ENCODE measurements at places on chromosomes 1 and 21.

DNA sequence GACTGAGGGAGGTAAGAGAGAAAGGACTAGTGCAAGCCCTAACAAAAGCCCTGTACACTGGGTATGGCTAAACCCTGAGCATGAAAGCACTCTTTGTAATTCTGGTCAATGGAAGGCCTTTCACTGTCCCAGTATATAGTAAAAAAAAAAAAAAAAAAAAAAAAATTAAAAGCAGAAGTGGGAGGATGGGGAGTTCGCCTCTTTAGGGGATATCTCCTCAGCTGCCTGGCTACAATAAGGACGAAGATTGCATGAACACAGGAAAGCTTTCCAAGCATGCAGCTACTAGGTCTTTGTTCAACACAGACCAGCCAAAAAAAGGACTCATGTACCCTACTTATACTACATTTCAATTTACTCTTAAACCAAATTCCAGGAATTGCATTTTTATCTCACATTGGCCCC lies 59.1 kb downstream of the EIF4G3 start:
- DNase-seq = peak; percentile 46

- DNase-seq = no peak
These were observed 49.4 kb downstream of the DYRK1A start for GRCh38 chr21:37415939-37416338.

- DNase-seq = no peak
These were observed 22.9 kb downstream of the SPEN start for GRCh38 chr1:15870421-15870820.

GRCh38 chr1:26434161-26434752 lies 2.1 kb downstream of the DHDDS start:
- no peak for DNase-seq

- no peak for DNase-seq
These were observed 53.0 kb downstream of the SLC37A1 start for GRCh38 chr21:42566524-42567213.

GRCh38 chr1:228809621-228810394 lies 74.5 kb downstream of the RHOU start:
- DNase-seq = no peak

- no peak for DNase-seq
These were observed 1.6 kb upstream of the CDC14A start for GRCh38 chr1:100350787-100351094.

DNA sequence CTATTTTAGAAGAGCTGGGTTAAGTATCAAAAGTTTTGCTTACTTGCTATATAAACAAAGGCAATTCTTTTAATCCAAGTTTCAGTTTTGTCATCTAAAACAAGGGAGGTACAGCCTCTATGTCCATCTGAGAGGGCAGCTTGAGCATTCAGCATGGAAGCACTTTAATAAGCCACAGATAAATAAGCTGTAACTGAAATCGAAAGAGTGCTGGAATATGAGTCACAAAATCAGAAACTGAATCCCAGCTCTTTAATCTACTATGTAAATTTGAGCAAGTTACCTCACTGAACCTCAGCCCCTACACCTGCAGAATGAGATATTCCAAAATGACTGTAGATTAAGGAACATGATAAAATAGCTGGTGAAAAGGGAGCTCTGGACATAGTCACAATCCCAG lies 80.0 kb upstream of the HP1BP3 start:
- DNase-seq = no peak

DNA sequence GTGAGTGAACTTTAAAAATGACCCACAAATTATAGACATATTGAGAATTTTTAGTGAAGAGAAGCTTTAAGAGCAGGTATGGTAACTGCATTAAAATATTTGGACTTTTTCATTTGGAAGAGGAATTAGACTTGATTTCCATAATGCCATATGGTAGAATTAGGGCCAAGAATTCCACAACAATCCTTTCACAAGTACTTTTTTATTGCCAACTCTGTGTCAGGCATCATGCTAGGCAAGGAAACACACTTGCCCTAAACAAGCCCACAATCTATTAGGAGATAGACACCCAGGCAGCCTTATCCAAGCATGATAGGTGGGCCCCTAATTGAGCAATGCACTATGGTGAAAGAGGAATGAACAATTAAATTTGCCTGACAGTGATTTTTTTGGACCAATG lies 353.0 kb downstream of the TGFB2 start:
- DNase-seq = no peak

DNA sequence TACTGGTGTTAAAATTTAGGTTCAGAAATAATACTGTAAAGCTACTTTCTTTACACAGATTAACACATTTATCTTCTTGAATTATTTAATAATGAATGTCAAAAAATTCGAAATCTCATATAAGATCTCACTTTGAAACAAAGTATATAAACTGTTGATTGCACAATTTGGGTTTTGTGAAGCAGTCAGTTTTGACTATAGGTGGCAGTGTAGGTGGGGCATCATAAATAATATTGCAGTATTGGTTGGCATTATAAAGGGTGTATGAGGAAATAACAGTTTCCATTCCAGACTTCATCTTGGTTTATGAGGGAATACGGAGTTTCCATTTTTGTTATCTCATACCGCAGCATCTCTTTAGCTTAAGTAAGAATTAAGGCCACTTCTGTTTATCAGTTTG lies 49.9 kb downstream of the SUCO start:
- DNase-seq = peak; percentile 21

GRCh38 chr1:206949208-206949607 lies 2.9 kb upstream of the PIGR start:
- DNase-seq = peak; percentile 37

- no peak for DNase-seq
These were observed 356.6 kb downstream of the HHAT start for GRCh38 chr1:210685295-210685650.

DNA sequence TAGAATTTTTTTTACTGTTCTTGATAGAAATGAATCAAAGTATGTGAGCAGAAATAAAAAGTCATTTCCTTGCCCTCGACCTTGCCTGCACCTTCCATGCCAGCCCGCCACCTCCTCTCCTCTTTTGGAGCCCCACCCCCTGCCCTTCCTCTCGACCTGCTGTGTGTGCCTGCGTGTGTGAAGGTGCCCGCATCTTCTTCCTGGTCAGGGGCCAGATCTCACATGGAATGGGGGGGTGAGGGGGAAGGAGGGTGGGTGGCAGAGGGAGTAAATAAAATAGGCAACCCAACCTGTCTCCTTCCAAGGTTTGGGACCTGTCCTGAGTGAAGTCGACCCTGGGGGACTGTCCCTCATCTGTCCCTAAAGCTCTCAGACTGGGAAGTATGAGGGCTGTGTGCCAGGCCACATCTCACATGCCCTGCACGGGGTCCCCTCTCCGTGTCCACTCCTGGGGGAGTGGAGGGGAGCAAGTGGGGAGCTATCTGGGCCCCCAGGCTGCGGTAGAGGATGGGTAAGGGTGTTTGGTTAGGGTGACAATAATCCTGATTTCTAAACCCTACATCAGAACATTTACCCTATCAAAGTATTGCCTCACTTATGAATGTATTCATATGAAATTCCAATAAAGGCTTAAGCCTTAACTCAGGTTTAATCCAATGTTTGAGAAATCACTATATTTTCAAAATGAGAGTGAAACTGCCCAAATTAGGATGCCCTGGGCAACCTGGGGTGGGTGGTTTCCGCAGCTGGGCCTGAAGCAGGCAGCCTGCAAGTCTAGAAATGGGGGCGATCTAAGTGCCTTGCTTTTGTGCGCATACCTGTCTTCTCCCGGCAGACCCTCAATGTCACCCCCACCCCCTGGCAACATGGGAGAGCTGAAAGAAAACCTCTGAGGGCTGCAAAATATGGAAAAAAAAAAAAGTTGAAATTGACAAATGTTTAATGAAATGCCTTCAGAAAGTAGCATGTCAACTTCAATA lies 15.4 kb downstream of the AMPD2 start:
- no peak for DNase-seq

DNA sequence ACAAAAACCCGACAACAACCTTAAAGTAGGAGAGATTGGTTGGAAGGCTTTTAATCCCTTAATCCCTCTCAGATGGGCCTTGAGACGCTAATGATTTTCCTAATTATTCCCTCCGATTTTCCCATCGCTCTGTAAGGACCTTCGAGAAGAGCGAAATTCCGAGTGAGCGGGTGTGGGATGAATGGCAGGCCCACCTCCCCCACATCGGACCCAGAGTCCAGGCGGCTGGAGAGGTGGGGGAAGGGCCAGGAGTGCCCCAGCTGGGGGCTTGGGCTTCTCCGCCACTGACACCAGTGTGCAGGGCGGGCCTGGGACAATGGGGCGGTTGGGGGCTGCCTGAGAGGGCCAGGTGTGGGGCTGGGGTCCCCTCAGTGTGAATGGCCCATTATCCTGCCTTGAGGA lies 23.4 kb downstream of the RHBG start:
- DNase-seq = no peak

DNA sequence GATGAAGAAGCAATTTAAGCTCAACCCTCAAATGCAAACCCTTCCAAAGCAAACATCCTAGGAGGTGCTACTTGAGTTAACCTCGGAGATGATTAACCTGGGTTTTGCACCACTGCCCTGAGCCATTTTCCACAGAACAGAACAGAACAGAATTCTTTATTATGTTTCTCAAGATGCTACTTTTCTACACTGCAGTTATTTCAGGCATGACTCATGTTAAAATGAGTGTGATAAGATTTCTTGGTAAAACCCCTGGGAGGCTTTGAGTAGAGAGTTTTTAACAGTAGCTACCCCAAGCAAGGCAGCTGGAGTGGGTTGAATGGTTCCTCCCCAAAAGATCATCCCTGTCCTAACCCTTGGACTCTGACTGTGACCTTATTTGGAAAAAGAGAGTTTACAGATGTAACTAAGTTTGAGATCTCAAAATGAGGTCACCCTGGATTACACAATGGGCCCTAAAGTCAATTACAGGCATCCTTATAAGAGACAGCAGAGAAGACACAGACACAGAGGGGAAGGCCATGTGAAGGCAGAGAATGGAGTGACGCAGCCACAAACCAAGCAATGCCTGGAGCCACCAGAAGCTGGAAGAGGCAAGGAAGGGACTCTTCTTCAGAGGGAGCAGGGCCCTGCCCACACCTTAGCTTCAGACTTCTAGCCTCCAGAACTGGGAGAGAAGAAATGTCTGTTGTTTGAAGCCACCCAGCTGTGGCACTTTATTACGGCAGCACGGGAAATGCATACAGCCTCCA lies 153.4 kb downstream of the ETS2 start:
- peak; percentile 59 for DNase-seq

DNA sequence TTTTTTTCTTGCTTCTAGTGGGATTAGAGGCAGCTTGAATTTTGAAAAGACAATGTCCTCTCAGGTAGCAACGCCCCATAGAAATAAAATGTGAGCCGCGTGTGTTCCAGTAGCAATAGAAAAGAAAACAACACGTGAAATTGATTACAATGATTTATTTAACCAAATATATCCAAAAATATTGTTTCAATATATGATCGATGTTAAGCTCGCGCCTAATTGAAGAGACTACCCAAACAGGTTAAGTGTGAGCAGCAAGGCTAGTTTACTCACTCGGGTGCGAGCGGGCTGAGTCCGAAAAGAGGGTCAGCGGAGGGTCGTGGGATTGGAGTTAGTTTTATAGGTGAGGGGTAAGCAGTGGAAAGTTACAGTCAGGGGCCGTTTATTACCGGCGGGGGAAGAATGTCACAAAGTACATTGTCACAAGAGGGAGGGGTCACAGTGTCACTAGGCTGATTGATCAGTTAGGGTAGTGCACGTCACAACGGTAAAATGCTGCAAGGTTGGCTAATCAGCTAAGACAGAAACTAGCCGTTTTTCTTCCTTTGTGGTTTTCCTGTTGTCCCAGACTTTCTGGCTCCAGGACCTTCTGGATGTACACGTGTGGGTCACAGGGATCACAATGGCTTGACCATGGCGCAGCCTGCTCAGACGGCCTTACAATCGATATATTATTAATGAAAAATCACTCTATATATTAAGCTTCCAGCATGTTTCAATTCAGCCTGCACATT lies 697 bp upstream of the ZNF670 start:
- peak; percentile 84 for DNase-seq

GRCh38 chr1:4650481-4650880 lies 3.9 kb upstream of the AJAP1 start:
- DNase-seq = no peak

DNA sequence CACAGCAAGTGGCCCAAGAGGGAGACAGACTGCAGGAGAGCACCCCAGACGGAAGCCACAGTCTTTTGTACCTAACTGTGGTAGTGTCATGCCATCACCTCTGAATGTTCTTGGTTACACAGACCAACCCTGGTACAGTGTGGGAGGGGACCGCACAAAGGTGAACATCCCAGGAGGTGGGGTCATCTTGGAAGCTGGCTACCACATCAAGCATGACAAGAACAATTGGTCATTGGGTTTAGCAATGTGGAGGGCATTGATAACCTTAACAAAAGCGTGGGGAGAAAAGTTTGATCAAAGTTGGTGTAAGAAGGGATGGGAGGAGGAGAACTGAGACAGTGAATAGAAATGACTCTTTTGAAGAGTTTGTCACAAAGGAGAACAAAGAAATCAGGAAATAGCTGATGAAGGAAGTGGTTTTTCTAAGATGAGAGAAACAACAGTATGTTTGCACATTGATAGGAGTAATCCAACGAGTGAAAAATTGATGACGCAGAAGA lies 87.1 kb upstream of the CACNA1E start:
- peak; percentile 2 for DNase-seq

DNA sequence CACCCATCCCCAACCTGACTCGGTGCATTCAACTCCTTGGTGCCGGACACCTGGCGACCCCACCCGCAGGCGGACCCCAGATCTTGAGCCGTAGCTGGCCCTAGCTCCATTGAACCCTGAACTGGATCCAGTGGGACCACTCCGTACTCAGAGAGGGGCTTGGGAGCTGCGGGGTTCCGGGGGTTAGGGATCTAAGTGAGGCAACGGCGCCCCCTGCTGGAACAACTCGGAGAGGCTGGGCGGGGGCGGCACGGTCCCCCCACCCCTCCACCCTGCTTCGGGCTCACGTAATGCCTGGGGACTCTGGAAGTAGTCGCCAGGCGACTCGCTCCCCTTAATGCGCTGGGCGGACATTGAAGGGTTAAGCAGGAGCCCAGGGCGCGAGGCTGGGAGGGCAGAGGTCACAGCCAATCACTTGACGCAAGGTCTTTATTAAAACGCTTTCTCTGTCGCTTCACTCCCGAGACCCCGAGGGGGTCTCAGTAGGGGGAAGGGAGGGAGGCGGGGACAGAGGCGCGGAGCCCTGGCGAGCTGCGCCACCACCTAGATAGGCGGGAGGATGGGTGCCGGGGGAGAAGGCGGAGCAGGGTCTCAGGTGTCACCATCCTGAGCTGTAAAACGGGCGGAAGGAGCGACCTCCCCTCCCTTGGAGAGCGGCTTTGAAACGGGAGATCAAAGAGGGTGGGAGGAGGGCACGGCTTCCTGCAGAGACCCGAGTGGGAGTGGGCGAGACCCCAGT lies 704 bp upstream of the CRABP2 start:
- DNase-seq = peak; percentile 50

- no peak for DNase-seq
These were observed 14.5 kb downstream of the KDF1 start for GRCh38 chr1:26945728-26946127.

DNA sequence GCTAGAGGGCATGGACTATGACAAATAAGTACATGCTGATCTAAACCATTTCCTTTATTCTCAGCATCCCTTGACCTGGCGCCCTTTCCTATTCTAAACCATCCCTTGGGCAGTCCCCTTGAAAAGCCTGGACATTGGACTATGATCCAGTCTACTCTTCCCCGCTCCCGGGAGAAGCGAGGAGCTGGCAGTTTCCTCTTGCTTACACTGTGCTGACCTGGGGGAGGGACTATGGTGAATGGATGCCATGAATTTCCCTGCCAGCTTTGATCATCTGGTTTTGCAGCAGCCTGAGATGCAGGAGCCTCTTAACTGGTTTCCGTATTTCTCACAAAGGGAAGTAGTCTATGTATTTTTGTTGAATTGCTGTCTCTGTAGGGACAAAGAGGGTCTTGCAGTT lies 121.7 kb downstream of the KIF26B start:
- peak; percentile 23 for DNase-seq

- DNase-seq = peak; percentile 58
These were observed 38.9 kb downstream of the LEPR start for GRCh38 chr1:65459397-65459768.
